ENCODE measurements at places on chromosomes 3 and 15. TPM values are rescaled to one million over a fixed set of nuclear protein-coding genes. Genes with fewer than 3 reads are reported as not detected.

Gene KIF9
- total RNA-seq: 8.4 TPM

Gene CAMK2N2
- total RNA-seq: not detected

Gene GOLGA6L7
- total RNA-seq: not detected

Gene ATP13A4
- total RNA-seq: 0.11 TPM

Gene PAQR5
- 0.73 TPM for total RNA-seq

Gene VEPH1
- not detected for total RNA-seq

Gene DPPA2
- total RNA-seq: not detected

Gene IGSF11
- 2.9 TPM for total RNA-seq

DNA sequence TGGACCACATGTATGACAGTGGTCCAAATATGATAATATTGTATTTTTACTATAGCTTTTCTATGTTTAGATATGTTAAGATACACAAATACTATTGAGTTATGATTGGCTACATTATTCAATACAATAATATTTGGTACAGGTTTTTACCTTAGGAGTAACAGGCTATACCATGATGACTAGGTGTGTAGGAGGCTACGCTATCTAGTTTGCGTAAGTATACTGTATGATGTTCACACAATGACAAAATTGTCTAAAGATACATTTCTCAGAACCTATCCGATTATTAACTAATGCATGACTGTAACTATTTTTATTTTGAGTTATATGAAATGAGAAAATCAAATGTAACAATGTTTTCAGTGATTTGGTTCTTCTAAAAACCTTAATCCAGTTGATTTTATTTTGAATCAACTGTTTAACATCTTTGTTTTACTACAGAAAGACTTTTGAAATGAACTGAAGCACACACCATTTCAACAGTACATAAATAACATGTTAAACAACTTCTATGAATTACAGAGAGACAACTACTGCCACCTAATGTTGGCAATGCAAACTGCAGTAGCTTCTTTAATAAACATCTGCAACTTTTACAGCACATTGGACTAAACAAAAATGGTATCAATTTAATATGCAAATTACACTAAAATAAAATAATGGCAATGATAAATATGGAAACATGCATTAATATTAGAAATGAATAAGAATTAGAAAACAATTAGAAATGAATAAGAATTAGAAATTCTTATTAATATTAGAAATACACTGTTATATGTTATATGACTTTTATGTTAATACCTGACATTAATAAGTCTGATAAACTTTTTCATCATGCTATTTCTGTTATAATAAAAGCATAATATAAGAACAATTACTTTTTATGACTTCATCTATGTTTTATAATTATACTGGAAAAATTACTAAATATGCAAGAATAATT, 255.7 kb downstream of the MBNL1 start:
- no peak for DNase-seq

- no peak for DNase-seq
These were observed 53.8 kb upstream of the SENP5 start for GRCh38 chr3:196813903-196814302.

DNA sequence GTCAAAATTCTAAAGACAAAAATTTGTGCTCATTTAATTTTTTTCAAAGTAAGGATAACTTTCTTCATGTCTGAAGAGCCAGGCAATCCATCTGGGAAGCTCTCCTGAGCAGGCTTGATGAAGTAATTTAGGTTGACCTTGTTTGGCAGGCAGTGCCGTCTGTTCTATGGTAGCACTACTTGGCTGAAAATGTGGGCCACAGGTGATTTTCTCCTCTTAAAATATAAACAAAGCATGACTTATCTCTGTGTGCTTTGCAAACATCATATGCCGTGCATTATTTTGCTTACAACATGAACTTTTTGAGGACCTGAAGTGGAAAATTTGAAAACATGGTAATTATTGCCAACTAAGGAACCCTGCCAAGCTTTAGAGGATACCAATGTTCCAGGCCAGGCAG, 143.2 kb downstream of the RAP2B start:
- DNase-seq: no peak

DNA sequence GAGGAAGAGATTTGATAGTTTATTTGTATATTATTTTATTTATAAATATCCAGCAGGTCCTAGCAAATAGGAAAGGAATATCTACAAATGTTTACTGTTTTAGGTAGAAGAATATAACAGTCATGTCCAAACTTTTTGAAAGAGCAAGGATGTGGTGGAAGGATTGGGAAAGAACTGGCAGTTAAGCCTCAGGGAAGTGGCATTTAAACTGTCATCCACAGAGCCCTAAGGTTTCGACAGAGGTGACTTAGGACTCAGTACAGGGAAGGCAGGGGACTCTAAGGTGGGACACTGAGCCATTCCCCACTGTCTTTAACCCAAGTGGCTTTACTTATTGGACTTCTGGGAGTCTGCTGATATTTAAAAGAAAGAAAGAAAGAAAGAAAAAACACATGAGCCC, 11.8 kb upstream of the TMEM87A start:
- DNase-seq: no peak

DNA sequence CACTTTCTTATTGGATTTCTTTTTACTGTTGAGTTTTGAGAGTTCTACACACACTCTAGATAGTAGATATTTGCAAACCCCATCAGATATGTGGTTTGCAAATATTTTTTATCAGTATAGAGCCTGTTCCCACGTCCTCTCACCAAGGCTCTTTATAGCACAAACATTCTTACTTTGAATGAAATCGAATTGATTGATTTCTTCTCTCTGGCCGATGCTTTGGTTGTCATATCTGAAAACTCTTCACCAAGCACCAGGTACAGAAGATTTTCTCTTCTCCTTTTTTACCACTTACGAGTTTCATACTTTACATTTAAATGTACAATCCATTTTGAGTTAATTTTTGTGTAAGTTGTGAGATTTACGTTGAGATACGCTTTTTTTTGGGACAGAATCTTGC, 163.4 kb downstream of the PTPRG start:
- DNase-seq: no peak

DNA sequence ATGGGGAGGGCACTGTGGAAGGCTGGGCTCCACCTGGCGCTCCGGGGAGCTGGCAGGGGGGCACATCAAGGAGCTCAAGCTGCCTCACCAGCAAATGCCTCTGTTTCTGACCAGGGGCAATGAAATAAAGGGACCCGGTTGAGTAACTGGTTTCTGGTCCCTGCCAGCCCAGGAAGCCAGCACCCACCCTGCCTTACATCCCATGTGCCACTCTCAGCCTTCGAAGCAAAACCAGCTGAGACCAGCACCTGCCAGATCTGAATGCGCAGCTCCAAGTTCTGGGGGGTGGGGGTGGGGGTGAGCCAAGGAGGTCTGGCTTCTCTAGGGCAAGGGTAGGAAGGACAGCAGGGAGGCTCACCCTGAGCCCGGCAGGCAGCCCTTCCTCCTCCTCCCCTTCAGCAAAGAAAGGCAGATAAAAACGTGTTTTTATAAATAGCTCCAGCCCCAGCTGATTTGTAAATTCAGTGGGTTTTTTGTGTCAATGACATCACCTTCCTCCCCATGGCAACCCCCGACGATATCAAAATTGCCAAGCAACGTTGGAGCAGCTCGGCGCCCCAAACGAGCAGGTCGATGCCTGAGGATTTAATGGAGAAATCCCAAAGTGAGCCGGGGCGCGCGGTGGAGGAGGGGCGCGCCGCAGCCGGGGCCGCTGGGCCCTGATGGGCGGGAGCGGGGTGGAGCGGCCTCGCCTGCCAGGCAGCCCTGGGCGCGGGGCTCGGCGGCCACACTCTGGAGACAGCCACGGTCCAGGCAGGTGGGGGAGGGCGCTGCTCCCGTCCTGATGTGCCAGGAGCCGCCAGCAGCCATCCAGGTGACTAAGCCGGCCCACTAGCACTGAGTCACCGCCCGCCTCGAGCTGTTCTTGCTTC, at the start of gene PAK6:
Gene PAK6, plus strand, starts transcription at position 532 of the 872 bp plus-strand sequence. CDS start 25,723 bp downstream, outside the sequence.
- no peak for DNase-seq

DNA sequence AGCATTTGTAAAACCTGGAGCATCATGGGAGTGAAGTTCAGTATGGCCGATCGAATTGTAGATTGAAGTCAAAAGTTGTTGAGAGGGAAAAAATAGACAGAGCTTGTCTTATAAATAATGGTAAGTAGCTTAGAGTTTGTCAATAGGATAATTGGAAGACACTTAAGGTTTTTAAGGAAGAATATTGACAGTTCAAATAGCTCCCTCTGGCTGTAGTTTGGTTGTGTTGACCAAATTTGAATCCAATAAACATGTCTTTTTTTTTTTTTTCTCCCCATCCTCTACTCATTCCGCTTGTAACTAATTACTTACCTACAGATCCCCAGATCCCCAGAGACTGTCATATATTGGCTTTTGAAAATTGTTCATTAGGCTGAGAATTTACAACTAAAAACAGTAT, 677.0 kb downstream of the AGBL1 start:
- DNase-seq: no peak

GRCh38 chr3:52326976-52327375, 10.9 kb downstream of the DNAH1 start:
- DNase-seq: peak; percentile 26

GRCh38 chr3:61683549-61684236, 122.3 kb downstream of the PTPRG start:
- no peak for DNase-seq

DNA sequence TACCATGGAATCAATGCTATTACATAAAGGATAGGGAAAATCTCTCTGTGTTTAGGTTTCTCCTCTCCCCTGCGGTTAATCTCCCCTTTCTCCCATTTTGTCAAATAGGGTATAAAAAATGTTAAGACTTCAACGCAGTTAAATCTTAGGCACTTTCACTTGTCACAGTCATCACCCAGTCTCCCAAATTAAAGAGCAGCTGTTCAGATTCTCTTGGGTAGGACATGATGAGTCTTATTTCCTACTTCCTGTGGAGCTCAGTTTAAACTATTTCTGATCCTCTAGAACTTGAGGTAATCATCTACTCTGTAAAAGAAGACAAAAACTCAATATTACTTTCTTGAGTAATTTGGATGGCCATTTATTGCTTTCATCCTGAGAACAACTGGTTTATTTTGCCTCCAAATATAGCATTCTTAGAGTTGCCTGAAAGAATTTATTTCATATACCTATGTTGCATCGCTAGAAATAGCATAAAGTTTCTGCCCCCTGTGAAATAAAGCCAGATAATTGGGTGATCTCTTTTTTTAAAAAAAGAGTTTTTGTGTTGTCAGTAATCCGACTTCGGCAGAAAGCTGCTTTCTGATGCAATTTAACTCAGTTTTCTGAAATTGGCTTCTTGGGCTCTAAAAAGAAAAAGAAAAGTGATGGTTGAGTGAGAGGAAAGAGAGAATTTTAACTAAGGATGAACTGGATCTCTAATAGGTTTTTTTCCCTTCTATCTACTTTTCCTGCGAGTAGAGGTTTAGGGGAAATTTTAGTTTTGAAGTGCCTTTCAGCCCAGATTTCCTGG, 20.7 kb downstream of the RAP2B start:
- DNase-seq: no peak

- DNase-seq: no peak
These were observed 115.8 kb downstream of the DUT start for GRCh38 chr15:48447058-48447457.

GRCh38 chr15:73150831-73151230, 98.6 kb downstream of the NEO1 start:
- DNase-seq: no peak

DNA sequence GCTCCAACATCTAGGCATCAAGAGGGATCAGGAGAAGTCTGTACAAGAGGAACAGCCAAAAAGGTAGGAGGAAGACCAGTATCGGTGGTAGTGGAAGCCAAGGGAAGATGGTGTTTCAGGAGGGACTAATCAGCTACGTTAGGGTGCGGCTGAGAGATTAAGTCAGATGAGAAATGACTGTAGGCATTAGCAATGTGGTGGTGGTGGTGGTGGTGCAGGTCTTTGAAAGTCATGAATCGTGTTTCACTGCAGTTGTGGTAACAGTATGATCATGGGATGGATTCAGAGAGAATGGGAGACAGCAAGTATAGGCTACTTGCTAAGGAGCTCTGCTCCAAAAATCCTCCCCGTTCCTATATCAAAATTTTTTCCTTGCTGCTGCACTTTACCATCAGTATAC, 35.5 kb downstream of the ASTE1 start:
- no peak for DNase-seq

- DNase-seq: no peak
These were observed 98.6 kb downstream of the MYRIP start for GRCh38 chr3:39907981-39908380.

GRCh38 chr3:117927825-117928224, 1106.8 kb downstream of the IGSF11 start:
- DNase-seq: no peak

GRCh38 chr3:129442486-129442885, 2.5 kb downstream of the IFT122 start:
- no peak for DNase-seq

- no peak for DNase-seq
These were observed 221.9 kb upstream of the GBE1 start for GRCh38 chr3:81983382-81983781.

- DNase-seq: no peak
These were observed 116.0 kb downstream of the IGF1R start for GRCh38 chr15:98764291-98764690.

DNA sequence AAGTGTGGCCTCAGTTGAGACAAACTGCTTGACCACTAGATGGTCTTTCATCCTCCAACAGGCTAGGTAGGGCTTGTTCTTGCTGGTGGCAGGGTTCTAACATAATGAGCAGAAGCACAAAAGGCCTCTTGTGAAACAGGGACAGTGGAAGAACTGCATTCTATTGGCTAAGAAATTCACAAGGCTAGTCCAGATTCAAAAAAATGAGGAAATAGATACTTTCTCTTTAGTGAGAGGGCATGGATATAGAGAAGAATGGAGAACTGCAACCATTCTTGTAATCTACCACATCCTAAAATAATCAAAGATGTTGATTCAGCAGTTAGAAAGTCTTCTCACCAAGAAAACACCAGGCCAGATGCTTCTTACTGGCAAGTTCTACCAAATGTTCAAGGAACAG, 143.7 kb upstream of the LRIG1 start:
- no peak for DNase-seq

- peak; percentile 67 for DNase-seq
These were observed 392.4 kb upstream of the PROK2 start for GRCh38 chr3:72177075-72178050.

GRCh38 chr3:101172516-101172915, 147.9 kb downstream of the IMPG2 start:
- no peak for DNase-seq

DNA sequence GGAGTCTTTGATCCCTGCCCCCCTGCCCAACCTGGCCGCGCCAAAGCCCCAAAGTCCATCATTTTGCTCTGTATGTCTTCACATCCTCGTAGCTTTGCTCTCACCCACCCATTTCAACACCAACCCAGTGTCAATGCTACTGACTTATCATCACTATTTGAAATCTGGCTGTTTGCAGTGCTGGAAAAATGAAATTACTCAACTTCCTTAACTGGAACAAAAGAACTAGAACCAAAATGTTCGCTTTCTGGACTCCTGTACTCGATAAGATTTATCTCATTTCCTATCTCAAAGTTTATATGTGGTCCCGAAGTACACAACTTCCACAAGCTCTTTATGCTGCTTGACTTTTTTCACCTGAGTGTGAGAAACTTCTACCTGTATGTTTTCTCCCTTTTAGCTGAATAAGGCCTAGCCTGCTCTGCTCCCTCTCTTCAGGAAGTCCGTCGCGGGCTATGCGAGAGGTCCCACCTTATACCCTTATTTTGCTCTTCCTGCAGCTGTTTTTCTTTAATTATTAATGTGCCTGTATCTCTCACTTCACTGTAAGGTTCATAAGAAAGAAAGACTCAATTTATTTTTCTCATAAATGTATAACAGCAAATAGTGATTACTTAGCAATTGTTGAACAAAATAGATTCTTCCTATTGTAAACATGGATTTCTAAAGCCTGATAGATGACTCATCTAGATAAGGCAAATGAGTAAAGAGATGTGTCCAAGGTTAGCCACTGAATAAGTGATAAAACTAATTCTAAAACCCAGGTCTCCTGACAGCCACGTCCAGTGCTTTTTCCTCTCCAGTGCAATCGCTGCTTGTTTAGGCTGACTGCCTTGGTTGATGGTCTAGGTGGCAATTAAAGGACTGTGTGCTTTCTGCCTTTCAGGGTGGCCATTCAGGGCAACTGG, 464.1 kb upstream of the TPRG1 start:
- no peak for DNase-seq

All from Right ventricle myocardium superior (tissue), 1 donor.